ENCODE measurements at places on chromosomes 4 and X. TPM values are rescaled to one million over a fixed set of nuclear protein-coding genes. Genes with fewer than 3 reads are reported as not detected.

GRCh38 chr4:127558489-127559407 is 74.0 kb upstream of the INTU start:
- DNase-seq = no peak

Gene ADAM29
- total RNA-seq = not detected

GRCh38 chr4:114758066-114758465 is 159.5 kb downstream of the UGT8 start:
- no peak for DNase-seq

Gene ALAS2
- 0.60 TPM for total RNA-seq

DNA sequence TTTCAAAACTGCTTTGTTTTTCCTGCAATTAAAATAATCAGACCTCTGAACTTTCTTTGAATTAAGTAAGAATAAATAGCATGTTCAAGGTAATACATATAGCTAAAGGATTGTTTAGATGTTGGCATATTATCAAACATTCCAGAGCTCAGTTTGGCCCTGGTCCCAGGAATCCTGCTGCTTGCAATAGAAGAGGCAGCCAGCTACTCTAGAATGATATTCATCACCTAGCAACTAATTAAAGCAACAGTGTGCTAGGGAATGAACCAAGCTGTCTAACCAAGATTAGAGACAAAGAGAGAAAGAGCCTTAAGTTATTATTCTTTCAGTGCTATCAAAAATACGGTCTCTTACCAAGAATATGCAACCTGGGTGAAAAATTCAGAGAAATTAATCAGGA is 460.9 kb downstream of the GABRG1 start:
- DNase-seq = no peak
